ENCODE measurements at places on chromosomes 5 and 9. TPM values are rescaled to one million over a fixed set of nuclear protein-coding genes. Genes with fewer than 3 reads are reported as not detected.

The FOXD4L6 gene
- not detected for total RNA-seq

DNA sequence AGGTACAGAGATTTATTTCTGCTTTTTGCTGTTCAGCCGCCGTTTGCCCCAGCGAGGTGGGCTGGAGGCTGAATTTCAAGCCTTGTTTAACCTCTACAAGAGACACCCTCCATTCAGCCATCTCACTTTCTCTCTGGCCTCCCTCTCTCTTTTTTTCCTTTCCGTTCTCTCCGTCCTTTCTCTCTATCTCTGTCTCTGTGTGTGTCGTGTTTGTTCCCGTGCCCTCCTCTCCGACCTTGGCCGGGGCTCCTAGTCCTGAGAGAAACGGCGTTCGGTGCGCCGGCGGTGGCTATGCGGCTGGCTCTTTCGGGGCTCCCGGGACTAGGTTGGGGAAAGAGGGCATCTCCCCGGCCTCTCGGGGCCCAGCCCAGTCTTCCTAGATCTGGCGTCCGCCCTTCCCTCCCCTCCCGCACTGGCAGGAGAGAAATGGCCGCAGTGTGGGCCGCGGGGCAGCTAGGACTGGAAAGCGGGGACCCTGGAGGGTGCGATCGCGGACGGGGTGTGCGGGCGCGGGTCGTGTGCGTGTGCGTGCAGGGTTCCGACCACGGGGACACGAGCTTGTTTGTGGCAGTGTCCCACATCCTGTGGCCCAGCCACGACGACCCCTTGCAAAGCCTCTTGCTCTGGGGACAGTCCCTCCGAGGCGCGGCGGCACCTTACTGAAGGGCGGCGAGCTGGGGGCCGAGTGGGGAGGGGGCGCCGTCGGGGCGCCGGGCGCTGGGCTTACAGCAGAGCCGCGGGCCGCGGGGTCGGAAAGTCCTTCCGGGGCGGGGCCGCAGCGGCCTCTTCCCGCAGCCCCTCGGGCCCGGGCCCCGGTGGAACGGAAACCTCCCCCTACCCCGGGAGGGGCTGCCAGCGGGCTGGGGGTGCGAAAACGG lies 5.7 kb downstream of the LHX2 start:
- DNase-seq = peak; percentile 39

DNA sequence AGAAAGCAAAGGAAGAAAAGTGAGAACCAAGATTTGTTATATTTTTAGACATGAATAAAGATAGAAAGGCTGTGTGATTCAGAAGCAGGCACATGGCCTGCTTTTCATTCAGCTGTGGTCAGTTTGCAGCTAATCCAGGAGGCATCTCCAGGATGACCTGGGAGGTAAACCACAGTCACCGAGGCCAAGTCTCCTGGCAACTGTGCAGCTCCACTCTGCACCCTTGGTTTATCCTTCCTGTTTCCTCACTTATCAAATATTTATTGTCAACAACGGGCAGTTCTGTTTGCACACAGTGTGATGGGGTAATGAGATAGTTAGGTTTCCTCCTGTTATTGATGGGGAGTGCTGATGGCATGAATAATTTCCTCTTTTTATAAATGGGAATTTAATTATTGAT lies 243.0 kb downstream of the PSAT1 start:
- DNase-seq = no peak

DNA sequence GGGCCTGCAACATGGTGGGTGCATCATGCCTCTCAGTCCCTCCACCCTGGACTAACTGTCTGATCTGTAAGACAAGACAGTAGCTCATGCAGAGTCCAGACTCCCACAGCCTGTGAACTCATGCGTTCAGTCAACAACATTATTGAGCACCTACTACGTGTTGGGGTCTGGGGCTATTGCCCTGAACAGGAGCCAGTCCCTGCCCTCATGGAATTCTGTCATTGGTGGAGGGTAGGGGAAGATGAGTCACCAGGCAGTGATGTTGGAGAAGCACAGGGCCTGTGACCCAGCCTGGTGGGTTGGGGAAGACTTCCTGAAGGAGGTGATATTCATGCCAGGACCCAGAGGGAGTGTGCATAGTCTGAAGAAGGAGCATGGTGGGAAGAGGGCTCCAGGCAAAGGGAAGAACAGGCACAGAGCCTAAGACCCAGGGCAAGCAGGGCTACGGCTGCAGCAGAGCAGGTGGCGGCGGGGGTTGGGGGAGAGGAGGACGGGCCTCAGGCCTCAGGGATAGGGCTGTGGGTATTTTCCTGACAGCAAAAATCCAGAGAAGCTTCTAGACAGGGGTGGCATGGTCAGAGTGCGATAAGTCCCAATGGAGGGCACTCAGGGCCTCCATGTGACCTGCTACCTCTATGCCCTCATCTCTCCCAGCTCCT lies 26.7 kb upstream of the PSD2 start:
- DNase-seq = no peak

- no peak for DNase-seq
Measured at GRCh38 chr9:81886665-81887064, 41.6 kb upstream of the SPATA31D4 start.

DNA sequence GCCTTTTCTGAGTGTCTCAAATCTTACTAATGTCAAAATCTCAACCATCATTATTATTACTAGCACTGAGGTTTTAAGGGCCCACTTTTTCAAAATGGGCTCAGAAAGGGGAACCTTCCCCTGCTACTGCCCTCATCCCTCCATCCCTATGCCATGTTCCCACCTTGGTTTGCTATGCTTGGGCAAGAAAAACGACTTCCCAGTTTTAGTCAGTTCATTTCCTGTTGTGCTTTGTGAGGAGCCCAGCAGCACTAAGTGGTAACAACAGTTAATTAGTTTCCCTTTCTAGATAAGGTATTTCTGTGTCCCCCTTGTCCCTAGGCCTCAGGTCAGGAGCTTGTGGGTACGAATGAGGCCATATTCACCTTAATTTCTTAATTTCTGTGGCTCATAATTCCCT lies 595.2 kb downstream of the RAB3C start:
- DNase-seq = no peak

DNA sequence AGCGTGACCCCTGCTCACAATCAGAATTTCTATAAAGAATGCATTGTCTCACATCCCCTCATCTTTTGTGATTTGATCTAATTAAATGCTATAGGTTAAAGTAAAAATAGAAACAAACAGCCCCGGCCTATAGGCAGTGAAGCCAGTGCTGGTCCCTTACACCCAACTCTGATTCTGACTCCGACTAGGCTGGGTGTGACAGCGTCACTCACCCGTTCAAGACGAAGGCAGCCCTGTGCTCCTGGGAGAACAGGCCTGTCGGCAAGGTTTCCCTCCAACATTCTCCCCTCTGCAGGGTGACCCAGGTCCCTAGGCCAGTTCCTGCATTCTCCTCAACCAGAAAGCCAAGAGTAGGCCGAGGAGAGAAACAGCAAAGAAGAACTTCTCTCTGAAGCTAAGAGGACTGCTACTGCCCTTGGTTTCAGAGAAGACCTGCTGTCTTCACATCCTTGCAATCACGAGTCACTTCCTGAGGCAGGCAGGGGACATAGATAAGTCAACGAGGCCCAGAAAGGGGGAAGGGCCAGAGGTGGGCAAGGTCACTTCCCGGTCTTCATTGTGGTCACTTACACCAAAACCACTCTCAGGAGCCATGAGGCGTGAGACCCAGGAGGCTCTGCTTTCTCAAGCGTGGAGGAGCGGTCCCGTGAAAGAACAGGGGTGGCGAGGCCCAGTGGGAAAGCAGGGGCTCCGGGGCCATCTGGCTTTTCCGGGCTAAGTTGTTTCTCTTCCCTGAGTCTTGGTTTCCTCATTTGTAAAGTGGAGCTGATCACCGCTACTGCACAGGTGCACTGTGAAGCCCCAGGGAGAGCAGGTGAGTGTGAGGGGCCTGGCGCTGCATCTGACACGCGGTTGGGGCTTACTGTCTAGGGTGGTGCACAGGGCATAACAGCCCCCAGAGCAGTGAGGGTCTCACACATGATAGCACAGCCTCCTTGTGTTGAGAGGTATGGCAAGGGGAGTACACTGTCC lies 200.8 kb downstream of the CRB2 start:
- DNase-seq = no peak
